ENCODE measurements at places on chromosomes 11 and 22.

- DNase-seq: no peak
These were observed 108.4 kb downstream of the FAT3 start for GRCh38 chr11:92332986-92333385.

DNA sequence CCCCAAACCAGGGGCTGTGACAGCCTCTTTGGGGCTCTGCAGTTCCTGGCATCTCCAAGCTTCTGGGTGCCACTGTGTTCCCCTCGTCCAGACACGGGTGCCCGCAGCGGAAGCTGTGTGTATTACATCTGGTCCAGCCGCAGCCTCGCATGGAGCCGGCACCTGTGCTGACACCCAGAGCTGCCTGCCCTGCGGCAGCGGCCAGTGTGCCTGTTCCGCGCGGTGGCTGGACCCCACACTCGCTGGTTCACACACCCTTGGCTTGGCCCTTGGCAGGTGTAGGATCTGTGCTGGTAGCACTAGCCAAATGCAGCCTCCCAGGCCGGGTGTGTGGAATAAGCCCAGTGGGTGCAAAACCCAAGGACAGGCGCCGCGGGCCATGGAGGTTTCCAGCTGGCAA lies 24.5 kb upstream of the RNASEH2C start:
- DNase-seq: no peak

DNA sequence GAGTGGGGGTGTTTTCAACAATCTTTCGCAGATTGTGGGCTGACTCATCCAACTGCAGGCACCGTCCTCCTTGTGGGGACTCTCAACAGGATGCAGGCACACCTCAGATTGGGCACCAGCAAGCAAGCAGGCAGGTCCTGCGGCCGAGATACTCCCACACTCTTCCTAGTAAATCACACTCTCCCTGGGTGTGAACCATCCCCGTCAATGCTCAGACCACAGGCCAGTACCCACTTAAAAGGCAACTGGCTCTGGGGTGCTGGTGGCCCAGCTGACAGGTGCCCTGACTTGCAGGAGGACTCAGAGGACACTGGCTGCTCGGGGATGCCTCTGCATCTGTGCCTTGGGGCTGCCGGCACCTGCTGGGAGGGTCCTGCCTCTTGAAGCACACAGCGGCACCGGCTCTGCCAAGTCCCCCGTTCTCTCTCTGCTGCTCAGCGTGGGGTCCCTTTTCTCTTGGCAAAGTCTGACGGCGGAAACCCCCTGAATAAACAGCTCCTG lies 282.5 kb downstream of the CTTN start:
- DNase-seq: no peak

GRCh38 chr11:111631024-111631665 lies 28.9 kb downstream of the SIK2 start:
- no peak for DNase-seq

DNA sequence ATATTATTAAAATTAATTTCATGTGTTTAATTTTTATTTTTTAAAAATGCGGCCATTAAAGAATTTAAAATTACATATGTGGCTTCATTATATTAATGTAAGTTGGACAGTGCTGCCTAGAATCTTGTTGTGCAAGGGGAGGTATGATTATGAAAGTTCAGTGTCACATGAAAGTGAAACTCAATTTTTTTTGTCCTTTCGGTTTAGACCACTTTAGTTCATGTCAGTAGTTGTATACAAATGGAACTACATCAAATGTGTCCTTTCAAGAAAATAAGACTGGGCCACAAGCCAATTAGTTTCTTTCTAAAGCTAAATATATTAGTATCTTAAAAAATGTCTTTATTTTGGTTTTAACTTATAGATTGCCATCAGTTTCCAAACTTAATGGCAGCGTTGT lies 35.7 kb downstream of the TBCEL start:
- no peak for DNase-seq

DNA sequence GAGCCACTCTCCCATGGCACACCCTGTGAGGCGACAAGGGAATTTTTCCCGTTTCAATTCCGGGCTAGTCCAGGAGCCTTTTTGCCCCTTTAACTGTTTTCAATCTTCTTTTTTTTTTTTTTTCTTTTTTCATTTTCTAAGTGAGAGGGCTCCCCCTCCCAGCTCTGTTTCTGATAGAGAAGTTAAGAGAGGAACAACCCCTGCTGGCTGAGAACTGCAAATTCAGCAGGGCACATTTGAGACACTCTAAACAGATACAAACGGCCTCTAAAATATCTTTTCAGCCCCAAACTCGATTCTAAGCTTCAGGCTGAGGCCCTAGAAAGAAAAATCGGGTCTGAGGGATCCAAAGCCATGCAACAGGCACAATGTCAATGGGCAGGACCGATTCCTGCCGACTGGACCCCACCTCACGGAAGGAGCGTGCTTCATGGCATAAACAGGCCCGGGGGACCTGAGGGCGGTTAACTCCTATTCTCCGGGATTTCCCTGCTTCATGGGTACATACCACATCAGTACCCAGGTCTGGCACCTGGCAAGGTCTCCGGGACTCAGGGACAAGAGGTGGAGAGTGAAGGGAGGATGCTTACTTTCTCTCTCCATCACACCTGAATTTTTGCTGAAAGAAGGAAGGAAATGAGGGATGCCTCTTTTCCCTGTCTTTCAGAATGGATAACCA lies 627.5 kb downstream of the BUD13 start:
- DNase-seq: no peak

DNA sequence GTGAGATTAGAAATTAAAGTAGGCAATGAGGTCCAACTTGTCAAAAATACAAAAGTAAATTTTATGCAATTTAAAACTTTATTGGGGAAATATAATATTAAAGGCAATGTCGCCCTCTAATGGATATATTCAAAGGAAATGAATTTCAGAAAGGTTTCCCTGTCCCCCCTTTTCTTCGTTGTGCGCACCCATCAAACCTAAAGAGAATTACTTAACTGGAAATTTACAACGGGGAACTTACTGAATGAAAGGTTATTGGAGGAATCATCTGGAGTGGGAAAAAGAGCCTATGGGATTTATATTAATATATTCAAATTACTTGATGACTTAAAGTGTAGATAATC lies 1.7 kb upstream of the ABTB2 start:
- DNase-seq: no peak

DNA sequence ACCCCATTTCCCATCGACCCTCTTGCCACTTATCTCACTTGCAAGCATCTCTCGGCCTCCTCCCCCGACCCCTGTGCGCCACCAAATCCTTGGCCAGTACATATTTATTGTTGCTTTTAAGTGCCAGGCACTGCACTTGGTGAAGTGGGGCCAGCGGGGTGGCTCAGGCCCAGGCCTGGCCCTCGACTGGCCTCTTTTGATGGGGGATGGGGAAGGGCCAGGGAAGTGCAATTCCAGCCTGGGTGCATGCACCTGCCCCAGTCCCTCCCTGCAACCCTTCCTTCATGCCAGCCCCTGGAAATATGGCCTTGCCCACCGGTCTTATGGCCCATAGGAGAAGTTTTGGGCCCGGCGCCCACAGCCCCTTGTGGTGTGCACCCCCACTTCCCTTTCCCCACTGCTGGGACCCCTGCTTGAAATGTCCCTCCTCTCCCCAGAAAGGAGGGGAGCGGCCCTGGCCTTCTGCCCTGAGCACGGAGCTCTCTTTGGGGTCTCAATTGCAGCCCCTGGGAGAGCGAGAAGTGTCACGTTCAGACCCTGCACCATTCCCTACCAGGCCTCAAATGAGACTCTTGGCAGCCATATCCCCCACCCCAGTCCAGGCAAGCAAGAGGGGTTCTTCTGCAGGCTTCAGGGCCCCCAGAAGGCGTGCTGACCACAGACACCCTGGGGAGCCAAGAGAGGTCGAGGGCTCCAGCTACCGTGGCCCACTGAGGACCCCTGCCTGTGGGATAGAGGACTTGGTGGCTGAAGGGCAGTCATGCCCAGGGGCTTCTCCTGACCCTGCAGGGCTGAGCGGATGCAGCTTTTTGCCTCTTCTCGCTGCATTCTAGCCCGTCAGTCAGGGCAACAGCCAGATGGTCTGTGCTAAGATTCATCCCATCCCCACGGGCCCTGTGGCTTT lies 961 bp downstream of the SUSD2 start:
- DNase-seq: no peak

- DNase-seq: no peak
These were observed 411.9 kb downstream of the SOX6 start for GRCh38 chr11:15944460-15944859.

DNA sequence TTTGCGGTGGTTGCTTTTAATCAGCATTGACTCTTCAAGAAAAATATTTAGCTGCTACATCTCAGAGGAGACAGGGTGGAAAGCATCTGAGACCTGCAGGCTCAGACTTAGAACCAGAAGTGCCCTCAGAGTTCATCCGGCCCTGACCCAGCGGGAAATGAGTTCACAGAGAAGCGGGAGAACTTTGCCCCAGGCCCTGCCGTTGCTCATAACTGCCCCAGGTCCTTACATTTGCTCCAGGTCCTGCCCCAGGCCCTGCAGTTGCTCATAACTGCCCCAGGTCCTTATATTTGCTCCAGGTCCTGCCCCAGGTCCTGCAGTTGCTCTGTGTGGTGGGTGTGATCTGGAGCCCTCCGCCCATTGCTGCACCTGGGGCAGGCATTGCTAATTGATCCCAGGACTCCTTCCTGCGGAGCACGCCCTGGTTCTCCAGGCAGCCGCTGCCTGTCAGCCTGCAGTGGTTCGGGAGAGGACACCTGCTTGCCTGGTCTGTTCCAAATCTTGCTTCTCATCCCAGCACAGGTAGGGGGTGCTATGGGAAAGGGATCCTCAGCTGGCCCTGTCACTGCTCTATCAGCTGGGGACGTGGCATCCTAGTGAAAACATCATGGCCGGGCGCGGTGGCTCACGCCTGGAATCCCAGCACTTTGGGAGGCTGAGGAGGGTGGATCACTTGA lies 58.1 kb upstream of the PPP6R3 start:
- DNase-seq: no peak

DNA sequence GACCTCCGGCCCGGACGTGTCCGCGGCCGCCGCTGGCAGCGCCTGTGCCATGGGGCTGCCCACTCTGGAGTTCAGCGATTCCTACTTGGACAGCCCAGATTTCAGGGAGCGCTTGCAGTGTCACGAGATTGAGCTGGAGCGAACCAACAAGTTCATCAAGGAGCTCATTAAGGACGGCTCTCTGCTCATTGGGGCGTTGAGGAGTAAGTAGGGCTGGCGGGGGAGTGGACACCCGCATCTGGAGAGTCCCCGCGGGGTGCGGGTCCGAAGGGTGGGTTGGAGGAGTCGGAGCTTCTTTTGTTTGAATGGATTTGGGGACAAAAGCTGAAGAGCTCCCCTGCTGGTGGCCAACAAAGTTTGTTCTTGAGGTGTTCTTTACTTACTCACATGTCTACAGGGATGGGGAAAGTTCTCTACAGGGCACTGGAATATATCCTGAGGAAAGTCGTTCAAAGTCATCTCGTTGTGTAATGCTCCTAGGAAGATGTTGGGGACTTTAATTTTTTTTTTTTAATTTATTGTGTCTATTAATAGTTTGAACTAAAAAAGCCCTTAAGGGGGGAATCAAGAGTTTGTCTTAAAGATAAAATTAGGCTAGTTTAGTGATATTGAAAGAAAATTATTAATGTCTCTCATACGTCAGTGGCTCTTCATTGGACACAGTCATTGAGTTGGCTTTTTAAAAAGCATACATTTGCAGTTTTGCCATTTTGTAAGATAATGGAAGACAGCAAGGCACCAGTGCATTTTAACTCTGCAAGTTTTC lies 725 bp downstream of the ARHGAP42 start:
- DNase-seq: peak; percentile 26
